Stimulated activated CD4-positive, alpha-beta T cell treated with anti-CD3 and anti-CD28 coated beads, TNF-alpha, amount 100 ng/mL, for 1 hour (primary cell): ENCODE measurements at places on chromosomes 3 and 15.

DNA sequence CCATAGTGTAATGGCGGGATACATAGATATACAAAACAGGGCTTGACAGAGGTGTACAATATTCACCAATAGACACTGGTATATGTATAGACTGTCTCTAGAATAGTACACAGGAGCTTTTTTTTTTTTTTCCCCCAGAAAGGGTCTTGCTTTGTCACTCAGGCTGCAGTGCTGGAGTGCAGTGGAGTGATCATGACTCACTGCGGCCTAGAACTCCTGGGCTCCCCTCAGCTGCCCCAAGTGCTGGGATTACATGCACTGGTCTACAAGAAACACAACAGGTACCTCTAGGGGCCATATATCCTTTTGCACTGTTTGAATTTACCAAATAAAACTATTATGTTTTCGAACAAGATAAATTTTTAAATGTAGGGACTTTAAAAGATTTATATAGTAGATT is 12.3 kb downstream of the RHOA start:
- no peak for DNase-seq

GRCh38 chr15:52227456-52227855 is 36.3 kb upstream of the GNB5 start:
- peak; percentile 29 for DNase-seq

DNA sequence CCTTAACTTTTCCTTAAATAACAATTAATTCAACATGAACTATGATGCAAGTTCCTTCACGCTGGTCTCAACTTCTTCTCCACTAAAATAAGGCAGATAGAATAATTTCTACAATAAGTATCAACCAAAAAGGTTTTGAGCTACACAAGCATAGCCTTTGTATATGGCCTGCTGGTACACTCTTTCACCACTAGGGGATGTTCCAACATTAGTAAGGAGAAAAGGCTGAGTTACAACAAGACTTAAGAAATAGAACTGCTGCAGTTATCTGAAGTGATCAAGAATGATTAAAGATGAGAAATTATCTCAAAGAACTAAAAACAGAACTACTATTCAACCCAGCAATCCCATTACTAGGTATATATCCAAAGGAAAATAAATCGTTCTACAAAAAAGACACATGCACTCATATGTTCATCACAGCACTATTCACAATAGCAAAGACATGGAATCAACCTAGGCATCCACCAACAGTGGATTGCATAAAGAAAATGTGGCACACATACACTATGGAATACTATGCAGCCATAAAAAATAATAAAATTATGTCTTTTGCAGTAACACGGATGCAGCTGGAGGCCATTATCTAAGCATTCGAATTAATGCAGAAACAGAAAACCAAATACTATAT is 14.4 kb downstream of the ATP13A3 start:
- no peak for DNase-seq

GRCh38 chr3:195241592-195242355 is 29.2 kb downstream of the XXYLT1 start:
- no peak for DNase-seq

GRCh38 chr3:152400887-152401286 is 132.2 kb downstream of the MBNL1 start:
- no peak for DNase-seq

- no peak for DNase-seq
Observed at GRCh38 chr3:2847062-2847841, 262.9 kb downstream of the IL5RA start.

- DNase-seq: no peak
Observed at GRCh38 chr3:81393251-81393650, 368.2 kb downstream of the GBE1 start.

DNA sequence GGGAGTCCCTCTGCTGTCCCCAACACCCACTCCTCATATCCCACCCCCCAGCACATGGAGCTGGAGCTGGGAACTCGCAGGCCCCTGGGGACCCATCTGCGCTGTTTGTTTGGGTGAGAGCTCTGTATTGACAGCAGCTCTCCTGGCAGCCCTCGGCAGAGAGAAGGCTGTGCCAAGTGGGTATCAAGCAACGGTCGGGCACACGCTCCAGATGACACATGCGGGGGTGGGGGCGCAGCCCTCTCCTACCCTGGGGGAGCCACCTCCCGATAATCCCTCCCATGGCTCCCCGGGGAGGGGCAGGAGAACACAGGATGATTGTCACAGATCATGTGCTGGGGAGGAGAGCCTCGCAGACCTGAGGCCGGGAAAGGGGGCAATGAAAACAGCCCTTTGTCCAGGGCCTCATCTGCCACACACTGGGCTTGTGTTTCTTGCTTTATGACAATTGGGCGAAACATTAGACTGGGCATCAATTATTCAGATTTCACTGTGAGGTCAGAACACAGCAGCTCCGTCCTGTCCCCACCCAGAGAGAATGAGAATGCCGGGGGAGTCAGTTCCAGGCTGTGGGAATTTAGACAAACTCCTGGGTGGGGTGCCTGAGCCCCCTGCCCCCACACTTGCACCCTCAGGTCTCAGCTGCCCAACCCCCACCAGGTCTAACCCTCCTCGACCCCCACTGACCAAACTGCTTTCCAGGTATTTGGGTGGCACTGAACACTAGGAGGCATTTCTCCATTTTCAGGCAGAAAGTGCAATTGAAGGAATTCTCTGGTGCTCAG is 46.4 kb upstream of the KLF13 start:
- DNase-seq: no peak

- DNase-seq: no peak
Observed at GRCh38 chr3:69240651-69241568, 118.5 kb upstream of the LMOD3 start.

DNA sequence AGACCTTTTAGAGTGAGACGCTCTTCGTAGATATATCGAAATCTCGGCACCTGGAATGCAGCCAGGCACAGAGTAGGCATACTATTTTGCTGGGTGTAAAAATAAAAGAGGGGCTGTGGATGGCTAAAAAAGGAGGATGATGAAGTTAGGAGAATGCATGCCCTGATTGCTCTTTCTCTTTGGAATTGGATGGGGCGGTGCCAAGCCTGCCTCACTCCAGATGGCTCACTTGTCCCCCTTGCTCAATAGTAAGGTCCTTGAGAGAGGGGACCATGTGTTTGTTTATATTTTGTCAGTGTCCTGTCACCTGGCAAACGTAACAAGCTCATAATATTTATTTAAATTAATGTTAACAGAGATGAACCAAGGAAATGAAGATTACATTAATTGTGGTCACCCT is 33.0 kb downstream of the SNRK start:
- no peak for DNase-seq

- no peak for DNase-seq
Observed at GRCh38 chr3:111542611-111543300, 759 bp downstream of the CD96 start.
